ENCODE measurements at places on chromosomes 13 and 19.

- DNase-seq = no peak
These were observed at the start of gene SSC5D for GRCh38 chr19:55487924-55488687. TSS of gene SSC5D (plus strand) at chr19:55488436. CDS start at chr19:55488590, 154 bp downstream.

- no peak for DNase-seq
These were observed 89.2 kb downstream of the RGCC start for GRCh38 chr13:41546372-41547190.

GRCh38 chr13:71759651-71760511 lies 107.1 kb downstream of the DACH1 start:
- DNase-seq = no peak

DNA sequence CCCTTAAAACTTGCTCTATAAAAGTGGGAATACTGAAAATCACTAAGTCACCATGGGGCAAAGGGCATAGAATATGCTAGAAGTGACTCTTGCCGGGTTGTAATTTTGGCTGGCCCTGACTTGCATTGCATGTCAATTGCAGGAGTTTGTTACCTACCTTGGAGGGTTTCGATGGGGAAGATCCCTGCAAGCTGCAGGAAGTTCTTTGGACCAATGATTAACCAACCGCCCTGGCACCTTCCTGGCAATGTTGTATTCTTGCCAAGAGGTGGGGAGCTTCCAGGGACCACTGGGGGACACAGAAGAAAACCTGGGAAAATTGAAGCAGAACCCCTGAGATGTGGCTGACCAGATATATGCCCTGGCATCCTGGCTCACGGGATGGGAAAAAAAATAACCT lies 235.8 kb downstream of the B3GLCT start:
- DNase-seq = no peak

DNA sequence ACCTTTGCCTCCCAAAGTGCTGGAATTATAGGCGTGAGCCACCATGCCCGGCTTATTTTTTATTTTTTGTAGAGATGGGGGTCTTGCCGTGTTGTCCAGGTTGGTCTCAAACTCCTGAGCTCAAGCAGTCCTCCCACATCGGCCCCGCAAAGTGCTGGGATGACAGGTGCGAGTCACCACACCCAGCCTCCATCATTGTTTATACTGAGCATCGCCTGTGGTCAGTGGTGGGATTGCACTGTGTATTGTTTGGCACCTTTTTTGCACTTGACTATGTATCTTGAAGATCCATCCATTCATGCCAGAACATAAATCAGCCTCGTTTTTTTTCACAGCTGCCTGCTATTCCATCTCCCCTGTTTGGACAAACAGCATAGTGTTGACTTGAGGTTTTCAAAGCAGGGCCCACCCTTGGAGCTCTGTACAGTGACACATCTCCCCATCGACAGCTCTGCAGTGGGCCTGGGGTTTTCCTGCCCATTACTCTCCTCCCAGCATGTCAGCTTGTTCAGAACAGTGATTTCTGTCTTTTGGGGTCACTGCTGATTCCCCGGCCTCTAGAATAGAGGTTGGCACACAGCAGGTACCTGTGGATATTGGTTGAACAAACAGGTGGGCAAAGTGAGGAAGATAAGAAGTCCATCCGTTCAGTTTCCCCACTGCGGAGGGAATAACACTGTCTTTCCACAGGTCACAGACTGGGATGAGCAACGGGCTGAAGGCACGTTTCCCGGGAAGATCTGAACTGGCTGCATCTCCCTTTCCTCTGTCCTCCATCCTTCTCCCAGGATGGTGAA lies 8.2 kb upstream of the UPK1A start:
- DNase-seq = no peak
